ENCODE measurements at places on chromosomes 6 and 20.

- DNase-seq, result no peak
Observed at GRCh38 chr6:162491637-162492036, 235.9 kb downstream of the PRKN start.

- no peak for DNase-seq
Observed at GRCh38 chr20:17621229-17621968, 51.5 kb downstream of the DSTN start.

- no peak for DNase-seq
Observed at GRCh38 chr6:33878562-33878961, 74.8 kb upstream of the MLN start.

DNA sequence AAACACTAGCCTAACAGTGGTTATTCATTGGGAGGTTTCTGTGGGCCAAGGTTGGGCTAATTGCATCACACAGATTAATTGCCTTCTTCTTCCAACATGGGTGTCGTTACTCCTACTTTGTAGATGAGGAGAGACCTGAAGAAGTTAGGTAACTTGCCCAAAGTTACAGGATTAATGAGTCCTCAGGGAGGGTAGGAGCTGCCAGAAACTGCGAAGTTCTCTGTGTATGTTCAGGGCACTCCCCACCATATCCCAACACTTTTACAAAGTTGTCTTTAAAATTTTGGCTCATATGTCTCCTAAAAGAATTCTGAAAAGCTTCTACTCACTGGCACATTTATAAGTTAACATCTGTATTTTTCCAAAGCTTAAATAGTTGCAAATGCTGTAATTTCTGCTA, 323.5 kb upstream of the HSF2 start:
- DNase-seq, result no peak

GRCh38 chr6:25469797-25470388, 182.1 kb upstream of the SCGN start:
- DNase-seq, result no peak

- DNase-seq, result no peak
Observed at GRCh38 chr6:46677314-46677654, 10.4 kb upstream of the TDRD6 start.

GRCh38 chr6:4607793-4608192, 168.4 kb upstream of the CDYL start:
- no peak for DNase-seq

GRCh38 chr6:134047673-134048072, 4.8 kb downstream of the SLC2A12 start:
- no peak for DNase-seq

DNA sequence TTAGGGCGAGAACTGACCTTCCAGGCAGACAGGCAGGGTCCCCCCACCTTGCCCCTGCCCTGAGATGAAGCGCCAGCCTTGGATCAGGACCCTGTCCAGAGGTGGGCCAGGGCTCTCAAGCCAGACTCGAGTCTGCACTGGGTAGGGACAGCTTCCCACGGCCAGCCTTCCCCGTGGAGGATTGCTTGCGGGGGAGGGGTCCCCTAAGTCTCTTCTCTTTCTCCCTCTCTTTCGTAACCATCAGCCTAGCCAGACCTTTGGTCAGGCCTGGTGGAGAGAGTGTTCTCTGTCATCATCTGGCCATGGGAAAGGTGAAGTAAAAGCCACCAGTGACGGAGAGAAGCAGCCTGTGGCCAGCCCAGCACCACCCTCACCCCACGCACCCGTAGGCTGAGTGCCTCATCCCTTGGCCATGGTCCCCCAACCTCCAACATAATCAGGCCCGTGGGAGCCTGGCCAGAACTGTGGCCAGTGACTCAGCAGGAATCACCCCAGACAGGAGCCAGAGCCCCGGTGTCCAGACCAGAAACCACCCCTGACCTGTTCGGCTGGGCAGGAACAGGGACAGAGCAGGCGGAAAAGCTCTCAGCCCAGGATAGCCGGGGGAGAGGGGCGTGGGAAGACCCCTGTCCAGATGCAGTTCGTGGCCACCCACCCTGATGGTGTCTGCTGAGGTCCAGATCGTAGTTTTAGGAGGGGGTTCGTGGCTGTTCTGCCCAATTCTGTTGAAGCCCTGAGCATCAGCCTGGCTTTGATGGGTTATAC, 47.1 kb downstream of the SNAI1 start:
- DNase-seq, result no peak

DNA sequence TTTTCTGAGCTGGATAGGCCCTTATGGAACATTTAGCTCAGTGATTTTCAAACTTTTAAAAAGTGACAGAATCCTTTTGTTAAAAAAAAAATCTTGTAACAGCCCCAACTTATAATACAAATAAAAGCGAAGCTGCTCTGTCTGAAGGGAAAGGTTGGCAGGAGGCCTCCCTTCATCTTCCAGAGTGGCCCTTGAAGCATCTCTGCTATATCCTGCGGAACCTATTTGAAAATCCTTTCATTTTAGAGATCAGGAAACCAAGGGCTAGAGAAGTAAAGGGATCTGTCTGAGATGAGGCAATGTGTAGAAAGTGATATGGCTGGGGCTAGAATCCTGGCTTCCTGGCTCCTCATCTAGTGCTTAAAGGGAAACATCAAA, 107.8 kb downstream of the UBE3D start:
- DNase-seq, result no peak

GRCh38 chr6:48881551-48881950, 581.5 kb downstream of the MMUT start:
- DNase-seq, result no peak

DNA sequence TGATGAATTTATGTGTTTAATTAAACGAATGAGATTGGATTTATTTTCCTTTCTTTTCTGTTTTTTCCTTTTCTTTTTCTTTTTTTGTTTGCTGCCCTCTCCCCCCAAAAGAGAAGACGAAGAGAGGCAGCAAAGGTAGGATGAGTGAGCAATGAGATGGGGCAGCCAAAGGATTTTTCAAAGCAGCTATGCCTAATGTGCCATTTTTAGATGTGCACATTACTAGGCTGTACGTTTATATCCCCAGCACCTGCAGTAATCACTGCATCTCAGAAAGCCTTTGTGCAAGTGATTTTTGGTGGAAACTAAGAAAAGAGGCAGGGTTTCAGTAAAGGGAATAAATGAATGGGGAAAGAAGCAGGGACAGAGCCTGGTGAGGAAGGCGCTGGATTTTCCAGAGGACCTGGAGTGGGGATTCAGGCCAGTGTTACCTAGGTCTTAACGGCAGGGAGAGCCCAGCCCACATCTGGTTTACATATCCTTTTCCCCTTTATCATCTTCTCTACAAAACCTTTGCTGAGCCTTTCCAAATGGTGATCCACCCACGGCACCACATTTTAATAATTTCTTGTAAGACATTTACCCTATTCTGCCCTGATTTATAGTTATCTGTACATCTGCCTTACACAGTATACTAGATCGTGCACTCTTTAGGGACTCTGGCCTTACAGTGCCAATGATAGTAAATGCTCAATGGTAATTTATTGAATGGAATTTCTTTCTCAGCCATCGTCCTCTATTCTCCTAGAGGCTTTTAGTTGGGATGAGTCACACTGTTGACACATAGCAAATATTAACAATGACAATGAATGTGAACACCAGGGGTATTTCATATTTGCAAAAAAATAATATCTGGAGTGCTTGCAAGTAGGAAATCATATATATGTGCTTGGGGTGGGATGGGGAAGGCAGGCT, 38.3 kb upstream of the ATXN1 start:
- no peak for DNase-seq

DNA sequence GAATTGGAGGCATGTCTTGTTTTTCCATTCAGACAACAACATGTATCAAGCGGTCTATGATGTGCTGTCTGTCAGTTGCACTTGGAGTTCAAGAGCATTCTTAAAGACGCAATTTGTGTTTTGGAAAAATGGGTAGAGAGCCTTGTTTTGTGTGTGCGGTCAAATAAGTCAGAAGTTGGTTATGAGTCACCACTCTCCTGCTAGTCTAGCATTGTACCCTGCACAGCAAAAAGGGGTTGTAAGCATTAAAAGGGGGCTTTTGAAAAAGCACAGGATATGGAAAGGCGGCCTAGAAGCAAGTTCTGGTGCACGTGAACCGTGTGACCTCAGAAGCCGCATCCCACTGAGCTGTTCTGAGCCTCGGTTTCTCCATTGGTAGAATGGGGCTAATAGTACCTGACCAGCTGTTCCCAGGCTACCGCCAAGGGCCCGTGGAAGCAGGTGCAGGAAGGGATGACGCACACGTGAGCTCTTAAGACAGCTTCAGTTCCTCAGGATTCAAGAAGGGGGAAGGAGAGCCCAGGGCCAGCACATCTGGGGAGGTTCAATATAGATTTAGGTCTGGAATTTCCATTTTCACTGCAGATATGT, 61.6 kb upstream of the SNX9 start:
- peak; percentile 43 for DNase-seq

DNA sequence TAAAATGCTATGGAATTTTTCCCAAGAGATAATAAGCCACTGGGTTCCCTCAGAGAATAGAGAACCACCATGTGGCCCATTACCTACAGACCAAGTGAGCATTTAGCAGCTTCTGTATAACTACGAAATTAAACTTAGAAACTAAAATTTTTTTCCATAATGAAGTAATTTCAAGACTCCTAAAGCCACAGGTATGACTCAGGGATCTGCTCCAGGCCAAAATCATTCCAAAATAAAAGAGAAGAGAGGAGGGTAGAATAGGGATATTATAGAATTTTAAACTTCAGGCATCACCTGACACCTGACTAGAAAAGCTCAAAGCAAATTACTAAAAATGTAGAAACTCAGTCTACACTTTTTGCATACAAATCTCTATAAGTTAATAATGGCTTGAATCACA, 108.9 kb upstream of the DST start:
- DNase-seq, result no peak

GRCh38 chr6:144547409-144547808, 262.3 kb downstream of the UTRN start:
- no peak for DNase-seq

GRCh38 chr6:149567945-149568585, 1.9 kb downstream of the GINM1 start:
- DNase-seq, result peak; percentile 32

GRCh38 chr6:31776485-31776988, 591 bp downstream of the VWA7 start:
- DNase-seq, result no peak

DNA sequence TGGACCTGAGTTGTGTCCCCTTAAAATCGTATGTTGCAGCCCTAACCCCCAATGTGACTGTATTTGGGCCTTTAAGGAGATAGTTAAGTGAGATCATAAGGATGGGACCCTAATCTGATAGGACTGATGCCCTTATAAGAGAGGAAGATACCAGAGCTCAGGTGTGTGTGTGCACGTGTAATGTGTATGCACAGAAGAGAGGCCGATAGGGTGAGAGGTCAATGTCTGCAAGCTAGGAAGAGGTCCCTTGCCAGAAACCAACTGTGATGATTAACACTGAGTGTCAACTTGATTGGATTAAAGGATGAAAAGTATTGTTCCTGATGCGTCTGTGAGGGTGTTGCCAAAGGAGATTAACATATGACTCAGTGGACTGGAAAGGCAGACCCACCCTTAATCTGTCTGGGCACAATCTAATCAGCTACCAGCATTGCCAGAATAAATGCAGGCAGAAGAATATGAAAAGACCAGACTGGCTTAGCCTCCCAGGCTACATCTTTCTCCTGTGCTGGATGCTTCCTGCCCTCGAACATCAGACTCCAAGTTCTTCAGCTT, 299.8 kb downstream of the LRFN2 start:
- DNase-seq, result no peak

- DNase-seq, result no peak
Observed at GRCh38 chr6:138377844-138378243, at the start of gene SMIM28. Gene SMIM28, plus strand, starts transcription at chr6:138377905. Its CDS starts 168 bp downstream, at chr6:138378073.

- DNase-seq, result no peak
Observed at GRCh38 chr6:154448448-154449096, 61.9 kb downstream of the CNKSR3 start.

Data from GM10248 (cell line).